ENCODE measurements at places on chromosomes 5 and 9. TPM values are rescaled to one million over a fixed set of nuclear protein-coding genes. Genes with fewer than 3 reads are reported as not detected.

GRCh38 chr5:131328536-131329285 lies 64.9 kb downstream of the CDC42SE2 start:
- H3K36me3 ChIP-seq, result peaks cover 12% of the 10 kb centered on the region
- H3K4me3 ChIP-seq, result peak overlapping the region; percentile 5
- peak overlapping the region; percentile 49 for H3K27ac ChIP-seq
- DNase-seq, result no peak

- H3K36me3 ChIP-seq, result no peaks in the 10 kb centered on the region
- no peaks in the 10 kb centered on the region for H3K4me1 ChIP-seq
Measured at GRCh38 chr9:109411069-109411761, 86.9 kb downstream of the PTPN3 start.

GRCh38 chr5:113937301-113937700 lies 423.8 kb downstream of the YTHDC2 start:
- no peaks in the 10 kb centered on the region for H3K4me1 ChIP-seq
- no peak overlapping the region for H3K4me3 ChIP-seq
- DNase-seq, result no peak
- H3K27ac ChIP-seq, result no peak overlapping the region
- H3K27me3 ChIP-seq, result no peaks in the 10 kb centered on the region

- DNase-seq, result no peak
- no peaks in the 10 kb centered on the region for H3K4me1 ChIP-seq
- no peak overlapping the region for H3K4me3 ChIP-seq
Measured at GRCh38 chr5:170220191-170220590, 12.6 kb upstream of the C5orf58 start.

CDC25C gene
- total RNA-seq, result 5.5 TPM

SHC3 gene
- total RNA-seq, result not detected

GRCh38 chr5:124718380-124718789 lies 28.1 kb downstream of the ZNF608 start:
- no peak for DNase-seq
- no peak overlapping the region for H3K4me3 ChIP-seq
- no peak overlapping the region for H3K27ac ChIP-seq

- H3K36me3 ChIP-seq, result no peaks in the 10 kb centered on the region
- H3K4me1 ChIP-seq, result no peaks in the 10 kb centered on the region
- no peak overlapping the region for H3K27ac ChIP-seq
- no peak for DNase-seq
Measured at GRCh38 chr5:96527768-96528661, 95.0 kb upstream of the PCSK1 start.

DNA sequence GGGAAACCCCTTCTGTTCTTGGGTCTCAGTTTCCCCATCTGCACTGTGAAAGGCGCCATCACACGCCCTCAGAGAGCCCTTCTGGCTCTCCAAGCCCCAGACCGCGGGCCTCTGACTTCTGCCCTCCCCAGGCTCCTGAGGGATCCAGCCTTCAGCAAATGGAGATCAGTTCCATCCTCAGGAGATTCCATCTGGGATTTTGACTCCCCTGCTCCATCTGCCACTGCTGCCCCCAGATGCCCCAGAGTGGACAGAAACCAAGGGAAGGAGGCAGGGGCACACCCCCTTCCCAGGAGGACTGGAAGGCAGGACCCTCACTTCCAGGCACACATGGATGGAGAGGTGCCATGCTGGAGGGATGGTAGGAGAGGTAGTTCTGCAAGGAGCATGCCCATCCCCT lies 18.7 kb upstream of the RPS14 start:
- H3K27ac ChIP-seq, result no peak overlapping the region
- no peak overlapping the region for H3K4me3 ChIP-seq
- H3K27me3 ChIP-seq, result no peaks in the 10 kb centered on the region

ORM2 gene
- not detected for total RNA-seq

GRCh38 chr5:155406815-155407214 lies 393.3 kb downstream of the KIF4B start:
- no peaks in the 10 kb centered on the region for H3K4me1 ChIP-seq
- no peak for DNase-seq
- H3K4me3 ChIP-seq, result no peak overlapping the region
- no peaks in the 10 kb centered on the region for H3K36me3 ChIP-seq
- no peak overlapping the region for H3K27ac ChIP-seq
- H3K27me3 ChIP-seq, result no peaks in the 10 kb centered on the region

OR1Q1 gene
- not detected for total RNA-seq

DNA sequence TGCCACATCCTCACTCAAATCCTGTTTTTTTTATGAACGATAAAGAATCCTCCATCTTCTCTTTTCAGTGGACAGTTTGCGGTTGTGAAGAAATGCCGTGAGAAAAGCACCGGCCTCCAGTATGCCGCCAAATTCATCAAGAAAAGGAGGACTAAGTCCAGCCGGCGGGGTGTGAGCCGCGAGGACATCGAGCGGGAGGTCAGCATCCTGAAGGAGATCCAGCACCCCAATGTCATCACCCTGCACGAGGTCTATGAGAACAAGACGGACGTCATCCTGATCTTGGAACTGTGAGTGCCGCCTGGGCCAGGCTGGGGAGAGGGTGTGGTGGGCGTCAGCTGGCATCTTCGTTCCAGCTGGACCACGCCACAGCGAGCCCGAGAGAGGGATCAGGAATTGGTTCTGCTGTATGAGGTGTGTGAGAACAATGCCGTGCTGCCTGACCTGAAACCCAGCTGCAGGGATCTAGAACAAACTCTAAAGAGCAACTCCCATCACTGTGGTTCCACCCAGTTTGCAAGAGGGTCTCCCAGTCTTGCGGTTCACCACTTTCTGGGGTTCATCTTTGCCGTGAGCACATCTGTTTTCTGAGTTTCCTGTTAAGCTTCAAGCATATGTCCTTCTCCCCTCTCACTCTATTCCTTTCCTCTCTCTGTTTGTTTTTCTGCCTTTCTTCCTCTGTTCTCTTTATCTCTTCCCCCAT lies 107.4 kb downstream of the DAPK1 start:
- DNase-seq, result no peak
- H3K4me1 ChIP-seq, result peaks cover 4% of the 10 kb centered on the region
- H3K36me3 ChIP-seq, result no peaks in the 10 kb centered on the region
- H3K4me3 ChIP-seq, result no peak overlapping the region

DNA sequence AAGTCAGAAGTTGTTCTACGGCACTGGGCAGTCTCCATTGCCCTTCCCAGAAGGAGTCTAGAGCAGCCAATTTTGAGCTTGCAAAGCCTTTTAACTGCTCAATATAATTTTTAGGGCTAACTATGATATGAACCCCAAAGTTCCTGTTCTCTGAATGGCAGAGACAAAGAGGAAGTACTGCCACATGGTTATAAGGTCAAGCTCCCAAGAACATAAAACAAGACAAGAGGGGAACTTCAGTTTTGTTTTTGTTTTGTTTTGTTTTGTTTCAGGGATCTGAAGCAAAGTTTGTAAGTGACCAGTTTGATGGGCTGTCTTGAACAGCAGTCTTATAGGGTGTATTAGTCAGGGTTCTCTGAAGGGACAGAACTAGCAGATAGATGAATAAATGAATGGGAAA lies 11.9 kb upstream of the SMC2 start:
- H3K36me3 ChIP-seq, result peaks cover 4% of the 10 kb centered on the region
- no peaks in the 10 kb centered on the region for H3K4me1 ChIP-seq
- H3K4me3 ChIP-seq, result no peak overlapping the region

DNA sequence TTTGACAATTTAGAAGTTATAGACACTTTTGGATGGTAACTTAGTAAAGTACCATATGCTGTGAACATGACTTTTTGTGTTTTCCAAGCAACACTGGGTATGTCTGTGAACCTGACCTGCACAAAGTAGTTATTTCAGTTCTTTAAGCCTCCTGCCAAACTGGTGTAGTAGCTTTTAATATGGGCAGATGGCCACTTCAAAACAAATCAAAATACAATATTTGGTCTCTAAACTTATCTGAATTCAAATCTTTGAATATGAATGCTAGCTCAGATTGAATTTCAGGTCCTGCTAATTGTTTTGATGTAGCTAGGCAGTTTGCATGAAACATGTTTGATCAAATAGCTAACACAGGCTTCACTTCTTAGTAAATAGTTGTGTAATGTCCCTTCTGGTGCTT lies 1176.7 kb upstream of the CDH9 start:
- H3K27me3 ChIP-seq, result no peaks in the 10 kb centered on the region
- no peak overlapping the region for H3K4me3 ChIP-seq
- no peaks in the 10 kb centered on the region for H3K36me3 ChIP-seq
- DNase-seq, result no peak
- H3K27ac ChIP-seq, result no peak overlapping the region

DNA sequence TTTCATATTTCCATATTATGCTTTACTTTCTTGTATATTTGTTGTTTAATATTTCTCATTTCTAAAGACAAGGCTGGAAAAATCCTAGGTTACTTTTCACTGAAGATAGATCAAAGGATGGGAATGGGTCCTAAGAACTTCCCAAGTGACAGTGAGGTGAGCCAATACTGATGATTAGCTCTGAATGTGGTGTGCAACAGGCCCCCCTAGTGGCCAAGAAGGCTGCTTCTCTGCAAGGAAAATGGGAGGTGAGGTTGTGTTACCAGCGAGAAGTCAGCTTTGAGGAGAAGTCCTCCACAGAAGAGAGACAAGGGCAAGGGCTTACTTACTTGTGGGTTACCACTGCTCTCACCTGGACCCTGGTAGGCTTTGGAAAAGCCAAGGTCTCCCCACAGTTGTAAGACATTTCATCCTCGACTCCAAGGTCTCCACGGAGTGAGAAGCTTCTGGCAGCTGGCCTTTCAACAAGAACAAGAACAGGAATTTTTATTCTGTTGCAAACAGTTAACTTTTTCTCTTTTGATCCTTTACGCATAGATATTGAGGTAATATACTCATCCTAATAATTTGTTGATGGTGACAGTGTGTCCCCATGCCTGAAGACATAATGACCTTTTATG lies 69.9 kb downstream of the MAMDC2 start:
- no peak overlapping the region for H3K27ac ChIP-seq
- peaks cover 25% of the 10 kb centered on the region for H3K27me3 ChIP-seq
- peaks cover 7% of the 10 kb centered on the region for H3K4me1 ChIP-seq
- no peak overlapping the region for H3K4me3 ChIP-seq

DNA sequence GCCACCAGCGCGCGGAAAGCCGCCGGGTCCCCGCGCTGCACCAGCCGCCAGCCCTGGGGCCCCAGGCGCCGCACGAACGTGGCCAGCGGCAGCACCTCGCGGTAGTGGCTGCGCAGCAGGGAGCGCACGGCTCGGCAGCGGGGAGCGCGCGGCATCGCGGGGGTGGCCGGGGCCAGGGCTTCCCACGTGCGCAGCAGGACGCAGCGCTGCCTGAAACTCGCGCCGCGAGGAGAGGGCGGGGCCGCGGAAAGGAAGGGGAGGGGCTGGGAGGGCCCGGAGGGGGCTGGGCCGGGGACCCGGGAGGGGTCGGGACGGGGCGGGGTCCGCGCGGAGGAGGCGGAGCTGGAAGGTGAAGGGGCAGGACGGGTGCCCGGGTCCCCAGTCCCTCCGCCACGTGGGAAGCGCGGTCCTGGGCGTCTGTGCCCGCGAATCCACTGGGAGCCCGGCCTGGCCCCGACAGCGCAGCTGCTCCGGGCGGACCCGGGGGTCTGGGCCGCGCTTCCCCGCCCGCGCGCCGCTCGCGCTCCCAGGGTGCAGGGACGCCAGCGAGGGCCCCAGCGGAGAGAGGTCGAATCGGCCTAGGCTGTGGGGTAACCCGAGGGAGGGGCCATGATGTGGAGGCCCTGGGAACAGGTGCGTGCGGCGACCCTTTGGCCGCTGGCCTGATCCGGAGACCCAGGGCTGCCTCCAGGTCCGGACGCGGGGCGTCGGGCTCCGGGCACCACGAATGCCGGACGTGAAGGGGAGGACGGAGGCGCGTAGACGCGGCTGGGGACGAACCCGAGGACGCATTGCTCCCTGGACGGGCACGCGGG lies at the start of gene TERT:
TSS of gene TERT (minus strand) at position 234 of the 815 bp plus-strand sequence. CDS start at position 155, 79 bp downstream.
- H3K27ac ChIP-seq, result no peak within 1 kb of the TSS
- no peak within 1 kb of the TSS for H3K4me3 ChIP-seq
- no peak for DNase-seq
- H3K27me3 ChIP-seq, result peaks cover 7% of the 10 kb centered on the region
- H3K36me3 ChIP-seq, result no peaks in the 10 kb centered on the region

DNA sequence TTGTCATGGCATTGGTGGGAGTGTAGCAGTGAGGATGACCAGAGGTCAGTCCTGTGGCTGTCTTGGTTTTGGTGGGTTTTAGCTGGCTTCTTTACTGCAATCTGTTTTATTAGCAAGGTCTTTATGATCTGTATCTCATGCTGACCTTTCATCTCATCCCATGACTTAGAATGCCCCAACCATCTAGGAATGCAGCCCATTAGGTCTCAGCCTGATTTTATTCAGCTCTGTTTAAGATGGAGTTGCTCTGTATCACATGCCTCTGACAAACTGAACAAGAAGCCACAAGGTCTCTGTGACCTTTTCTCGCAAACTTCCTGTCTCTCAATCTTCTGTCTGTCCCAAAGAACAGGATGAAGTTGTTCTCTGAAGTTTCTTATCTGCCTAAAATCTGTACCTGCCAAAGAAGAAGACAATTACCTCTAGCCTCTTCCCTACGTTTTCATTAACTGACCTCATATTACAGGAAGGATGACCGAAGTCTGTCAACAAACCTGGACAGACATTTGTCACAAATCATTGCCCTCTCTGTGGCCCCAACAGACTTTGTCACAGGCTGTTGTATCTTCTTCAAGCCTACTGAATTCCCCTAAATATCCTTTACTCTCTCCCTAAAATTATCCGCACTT lies 284.2 kb upstream of the SEMA6A start:
- no peaks in the 10 kb centered on the region for H3K27me3 ChIP-seq
- no peak overlapping the region for H3K27ac ChIP-seq
- DNase-seq, result no peak
- no peak overlapping the region for H3K4me3 ChIP-seq
- H3K36me3 ChIP-seq, result no peaks in the 10 kb centered on the region

DNA sequence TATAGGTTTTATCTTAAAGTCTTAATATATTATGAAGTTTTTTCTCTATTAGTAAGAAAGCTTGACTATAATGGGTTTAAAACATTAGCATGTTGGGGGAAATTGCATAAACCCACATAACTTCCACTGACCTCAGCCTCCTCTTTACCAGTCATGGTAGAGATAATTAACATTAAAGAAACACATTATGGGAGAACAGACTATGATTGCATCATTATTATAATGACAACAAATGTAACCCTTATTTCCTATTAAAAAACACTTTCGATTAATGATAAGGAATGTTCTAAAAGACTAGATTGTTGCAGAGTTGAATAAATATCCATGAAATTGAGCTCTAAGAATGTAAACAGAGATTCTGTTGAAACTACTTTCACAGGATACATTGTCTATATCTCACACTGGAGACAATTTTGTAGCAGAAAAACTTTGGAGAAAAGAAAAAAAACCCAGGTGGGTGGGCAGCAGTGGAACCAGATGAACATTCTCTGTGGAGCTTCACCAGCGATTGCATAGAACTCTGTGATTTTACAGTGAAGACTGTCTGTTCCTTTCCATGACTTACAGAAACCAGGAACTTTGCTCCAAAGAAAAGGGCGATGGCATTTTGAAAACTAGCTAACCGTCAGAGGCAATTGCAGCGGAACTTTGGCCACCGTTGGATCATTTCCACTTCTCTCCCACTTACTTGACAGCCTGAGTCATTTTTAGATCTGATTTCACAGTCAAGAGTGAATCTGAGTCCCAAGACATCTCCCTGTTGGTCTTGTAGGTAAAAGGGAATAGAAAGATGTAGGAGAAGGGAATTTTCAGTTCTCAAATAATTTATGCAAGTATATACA lies 21.0 kb upstream of the ERAP2 start:
- H3K27me3 ChIP-seq, result no peaks in the 10 kb centered on the region
- DNase-seq, result no peak
- no peak overlapping the region for H3K27ac ChIP-seq

- no peaks in the 10 kb centered on the region for H3K4me1 ChIP-seq
- H3K36me3 ChIP-seq, result no peaks in the 10 kb centered on the region
- H3K4me3 ChIP-seq, result no peak overlapping the region
- H3K27me3 ChIP-seq, result peaks cover 53% of the 10 kb centered on the region
Measured at GRCh38 chr9:93819905-93820304, 135.2 kb downstream of the BARX1 start.

- H3K27me3 ChIP-seq, result peaks cover under 1% of the 10 kb centered on the region
- no peaks in the 10 kb centered on the region for H3K36me3 ChIP-seq
Measured at GRCh38 chr9:36037549-36038122, 923 bp downstream of the RECK start.

Measured in natural killer cell treated with Interleukin-12 subunit alpha and Interleukin-12 subunit beta and Interleukin-15 and Interleukin-18, amount 100 ng/mL, for 72 hours (primary cell).